ENCODE measurements at places on chromosomes 1 and 21.

- DNase-seq = peak; percentile 39
Measured at GRCh38 chr1:208531003-208531750, 287.0 kb upstream of the PLXNA2 start.

- no peak for DNase-seq
Measured at GRCh38 chr1:197218857-197219256, 49.2 kb upstream of the CRB1 start.

- DNase-seq = no peak
Measured at GRCh38 chr21:42594616-42595282, 58.7 kb upstream of the PDE9A start.

DNA sequence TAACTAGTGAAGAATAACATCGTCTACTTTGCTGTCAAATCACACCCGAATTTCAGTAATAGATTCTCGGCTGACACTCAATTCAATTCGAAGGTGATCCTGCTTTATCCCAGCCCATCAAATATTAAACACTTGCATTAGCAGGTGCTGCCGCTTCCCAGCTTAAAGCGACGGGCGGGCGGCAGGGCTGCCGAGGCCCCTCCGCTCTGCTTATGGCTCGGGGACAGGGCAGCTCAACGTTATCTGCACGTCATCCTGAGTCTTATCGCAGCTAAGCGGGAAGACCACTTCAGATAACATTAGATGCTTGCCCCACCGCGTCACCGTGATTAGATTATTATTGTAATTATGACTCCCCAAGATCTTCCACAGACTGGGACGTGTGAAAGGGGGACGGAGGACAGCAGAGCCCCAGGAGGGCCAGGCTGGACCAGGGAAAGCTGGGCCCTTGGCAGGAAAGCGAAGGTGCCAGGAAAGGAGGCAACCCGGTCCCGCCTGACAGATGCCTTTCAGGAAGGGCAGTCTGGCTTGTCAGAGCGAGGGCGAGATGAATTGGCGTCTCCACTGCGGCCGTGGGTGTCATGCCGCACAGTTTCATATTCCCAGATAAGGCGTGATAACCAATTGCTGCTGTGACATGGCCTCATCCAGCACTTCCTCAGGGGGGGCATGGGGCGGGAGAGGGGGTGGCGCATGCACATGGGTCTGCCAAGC, 37.0 kb downstream of the DMAP1 start:
- DNase-seq = peak; percentile 59

DNA sequence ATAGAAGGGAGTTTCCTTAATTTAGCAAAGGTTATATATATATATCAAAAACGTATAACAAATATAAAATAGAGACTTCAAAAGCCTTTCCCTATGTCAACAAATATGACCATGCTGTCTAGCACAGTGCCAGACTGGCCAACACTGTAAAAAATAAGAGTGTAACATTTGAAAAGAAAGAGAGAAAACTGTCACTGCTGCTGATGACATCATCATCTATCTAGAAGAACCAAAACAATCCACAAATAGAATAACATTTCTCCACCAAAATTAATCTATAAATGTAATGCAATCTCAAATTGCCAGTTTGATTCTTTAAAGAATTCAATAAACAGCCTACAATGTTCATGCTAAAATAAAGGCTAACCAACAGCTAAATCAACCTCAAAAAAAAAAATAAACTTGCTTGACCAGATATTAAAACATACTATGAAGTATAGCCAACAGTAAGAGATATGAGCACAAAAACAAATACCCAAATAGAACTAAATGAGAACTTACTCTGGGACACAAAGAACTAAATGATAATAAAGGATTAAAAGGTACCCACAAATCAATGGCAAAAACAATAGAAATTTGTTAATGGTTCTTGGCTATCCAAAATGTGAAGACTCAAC, 50.2 kb downstream of the ENAH start:
- no peak for DNase-seq

DNA sequence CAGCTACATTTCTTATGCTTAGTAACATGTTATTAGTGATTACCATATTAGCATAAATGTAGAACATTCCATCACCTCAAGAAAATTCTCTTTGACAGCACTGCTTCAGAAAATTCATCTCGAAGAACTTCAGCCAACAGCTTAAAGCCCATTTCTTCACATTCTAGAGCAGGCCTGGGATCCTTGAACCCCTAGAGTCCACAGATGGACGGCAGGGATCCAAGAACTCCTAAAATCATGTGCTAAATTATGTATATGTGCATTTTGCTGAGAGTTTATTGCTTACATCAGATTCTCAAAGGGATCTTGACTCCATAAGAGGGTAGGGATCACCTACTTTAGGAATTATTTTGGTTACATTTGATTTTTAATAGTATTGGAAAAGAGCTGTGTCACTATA, 76.2 kb upstream of the TEKT2 start:
- no peak for DNase-seq

GRCh38 chr1:247350587-247350986, 18.9 kb upstream of the ZNF496 start:
- no peak for DNase-seq

GRCh38 chr1:2258996-2259395, 30.9 kb downstream of the SKI start:
- no peak for DNase-seq

DNA sequence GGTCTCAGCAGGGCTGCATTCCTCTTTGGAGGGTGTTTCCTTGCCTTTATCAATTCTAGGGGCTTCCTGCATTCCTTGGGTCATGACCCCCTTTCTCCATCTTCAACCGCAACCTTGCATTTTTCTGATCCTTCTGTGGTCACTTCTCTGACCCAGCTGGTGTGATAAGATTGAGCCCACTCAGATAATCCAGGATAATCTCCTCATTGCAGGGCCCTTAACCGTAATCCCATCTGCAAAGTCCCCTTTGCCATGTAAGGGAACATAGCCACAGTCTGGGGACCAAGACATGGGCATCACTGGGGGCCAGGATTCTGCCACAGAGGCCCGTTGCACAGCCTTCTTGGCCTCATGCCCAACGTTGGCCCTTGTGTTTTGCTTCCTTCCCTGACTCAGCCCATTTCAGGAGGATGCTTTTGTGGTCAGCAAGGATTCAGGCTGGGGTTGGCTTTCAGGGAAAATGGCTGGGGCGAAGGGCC, 35.0 kb upstream of the IL19 start:
- DNase-seq = no peak

DNA sequence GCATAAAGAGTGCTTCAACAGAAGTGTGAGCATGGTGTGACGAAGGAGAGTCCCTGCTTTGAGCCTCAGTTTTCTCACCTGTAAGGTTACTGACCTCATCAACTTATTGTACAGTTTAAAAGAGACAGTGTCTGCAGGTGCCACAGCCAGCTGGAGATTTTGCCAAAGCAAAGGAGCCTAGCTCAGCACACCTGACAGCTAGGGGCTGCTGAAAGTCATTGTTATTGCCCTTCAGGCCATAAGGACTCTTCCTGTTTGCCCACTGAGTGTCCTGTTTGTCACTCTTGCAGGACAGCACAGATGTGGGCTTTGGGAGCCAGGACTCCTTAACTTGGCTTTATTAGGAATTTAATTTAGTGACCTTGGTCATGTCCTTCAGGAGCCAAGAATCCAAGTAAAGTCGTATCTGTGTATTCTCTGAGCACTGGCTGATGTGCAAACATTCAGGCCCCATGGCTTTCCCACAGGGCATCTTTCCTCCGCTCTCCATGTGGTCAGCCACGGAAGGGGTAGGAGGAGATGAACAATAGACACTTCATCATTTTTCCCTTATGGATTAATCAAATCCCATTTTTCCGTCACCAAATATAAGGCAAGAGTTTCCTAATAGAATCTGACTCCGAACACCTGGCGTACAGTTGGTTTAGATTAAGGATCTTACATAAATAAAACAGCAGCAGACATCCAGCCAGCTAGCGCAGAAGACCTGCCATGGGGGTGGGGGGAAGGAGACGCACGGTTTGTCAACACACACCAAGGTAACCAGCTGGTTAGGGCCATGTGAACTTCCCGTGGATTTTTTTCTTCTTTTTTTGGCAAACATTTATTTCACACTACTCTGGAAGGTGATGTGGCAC, 43.1 kb upstream of the KANK4 start:
- peak; percentile 26 for DNase-seq

DNA sequence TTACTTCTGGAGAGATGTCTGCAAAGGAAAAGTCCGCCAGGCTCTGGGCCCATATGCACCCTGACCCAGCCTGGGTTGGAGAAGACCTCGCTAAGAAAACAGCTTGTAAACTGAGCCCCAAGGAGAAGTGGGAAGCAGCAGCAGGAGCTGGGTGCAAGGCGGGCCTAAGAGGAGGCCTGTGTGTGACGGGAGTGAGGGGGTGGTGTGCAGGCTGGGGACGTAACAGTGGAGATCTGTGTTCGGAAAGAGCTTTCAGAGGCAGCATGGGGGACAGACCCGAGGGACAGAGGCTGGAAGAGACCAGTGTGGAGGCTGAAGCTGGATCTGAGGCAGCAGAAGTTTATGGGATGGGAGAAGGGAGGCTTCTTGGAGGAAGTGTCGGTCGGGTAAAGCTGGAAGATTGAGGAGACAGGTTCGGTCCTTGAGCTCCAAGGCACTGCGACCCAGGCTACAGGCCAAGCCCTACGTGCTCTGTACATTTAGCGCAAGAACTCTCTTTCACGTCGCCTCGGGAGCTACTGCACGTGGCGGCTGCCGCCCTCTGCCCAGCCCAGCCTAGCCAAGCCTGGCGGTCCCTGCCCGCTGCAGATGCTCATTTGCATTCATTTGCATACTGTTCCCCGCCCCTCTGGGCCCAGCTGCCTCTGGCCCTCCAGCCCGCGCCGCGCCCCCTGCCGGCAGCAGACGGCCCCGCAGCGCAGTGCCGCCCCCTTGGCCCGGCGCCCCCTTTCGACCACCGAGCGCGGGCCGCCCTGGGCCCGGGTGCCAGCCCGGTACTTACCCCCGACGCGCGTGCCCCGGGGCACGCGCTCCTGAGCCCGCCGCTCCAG, 6.3 kb downstream of the HPCA start:
- peak; percentile 78 for DNase-seq

DNA sequence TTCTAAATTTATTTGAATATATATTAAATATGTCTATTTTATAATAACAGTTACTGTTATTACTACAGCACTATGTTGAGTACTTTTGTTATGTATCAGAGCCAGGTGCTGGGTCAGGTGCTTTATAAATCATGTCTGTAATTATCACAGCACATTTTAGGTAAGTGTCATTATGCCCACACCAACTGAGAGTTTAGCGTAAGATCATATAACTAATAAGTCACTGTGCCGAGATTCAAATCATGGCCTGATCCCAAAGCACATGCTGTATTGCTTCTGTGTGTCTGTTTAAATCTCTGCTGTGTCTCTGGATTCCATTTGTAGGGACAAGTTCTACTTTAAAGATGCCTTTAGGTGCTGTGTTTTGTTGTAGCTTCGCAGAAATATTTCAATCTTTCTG, 1.9 kb downstream of the GPSM2 start:
- peak; percentile 19 for DNase-seq

DNA sequence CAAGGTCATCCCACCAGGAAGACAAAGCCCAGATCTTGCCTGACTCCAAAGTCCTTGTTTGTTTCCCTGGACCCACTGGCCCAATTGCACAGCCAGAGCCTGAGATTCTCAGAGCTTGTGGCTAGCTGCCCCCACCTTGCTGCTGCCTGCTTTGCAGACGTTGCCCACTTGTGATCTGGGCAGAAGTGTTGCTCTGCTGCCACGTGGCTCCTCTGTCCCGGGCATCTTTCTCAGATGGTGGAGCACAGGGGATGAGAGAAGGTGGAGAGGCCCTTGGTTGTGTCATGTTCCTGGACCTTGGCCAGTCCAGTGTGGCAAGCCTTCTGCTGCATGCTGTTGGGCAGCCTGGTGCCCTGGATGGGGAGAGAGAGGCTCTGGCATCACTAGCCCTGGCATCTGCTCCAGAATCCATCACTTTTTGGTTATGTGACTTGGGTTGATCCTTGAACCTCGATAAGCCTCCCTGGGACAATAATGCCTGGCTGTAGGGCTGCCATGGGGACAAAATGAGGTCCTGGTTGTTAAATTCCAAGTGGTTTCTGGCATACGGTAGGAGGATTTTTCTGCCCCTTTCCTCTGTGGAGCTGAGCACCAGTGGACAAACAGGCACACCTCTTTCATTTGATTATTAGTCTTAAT, 1.5 kb upstream of the NR0B2 start:
- DNase-seq = no peak

GRCh38 chr1:7552402-7552801, 218.7 kb upstream of the VAMP3 start:
- DNase-seq = no peak

- DNase-seq = no peak
Measured at GRCh38 chr1:209155546-209155945, 428.0 kb upstream of the CAMK1G start.

- no peak for DNase-seq
Measured at GRCh38 chr1:206736878-206737728, 33.5 kb upstream of the IL19 start.

GRCh38 chr1:89044970-89045721, 19.9 kb downstream of the GBP1 start:
- no peak for DNase-seq

DNA sequence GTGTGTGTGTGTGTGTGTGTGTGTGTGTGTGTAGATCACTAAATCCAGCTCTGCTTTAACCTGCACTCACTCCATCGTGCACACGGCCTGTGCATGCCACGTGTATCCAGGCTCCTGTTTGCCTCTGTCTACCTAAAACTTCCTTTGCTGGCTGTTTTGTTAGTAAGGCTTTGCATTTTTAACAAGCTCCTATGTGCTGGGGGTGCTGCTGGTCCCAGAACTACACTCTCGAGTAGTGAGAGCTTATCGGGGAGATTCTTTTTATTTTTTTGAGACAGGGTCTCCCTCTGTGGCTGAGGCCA, 596 bp upstream of the TCEA3 start:
- no peak for DNase-seq

DNA sequence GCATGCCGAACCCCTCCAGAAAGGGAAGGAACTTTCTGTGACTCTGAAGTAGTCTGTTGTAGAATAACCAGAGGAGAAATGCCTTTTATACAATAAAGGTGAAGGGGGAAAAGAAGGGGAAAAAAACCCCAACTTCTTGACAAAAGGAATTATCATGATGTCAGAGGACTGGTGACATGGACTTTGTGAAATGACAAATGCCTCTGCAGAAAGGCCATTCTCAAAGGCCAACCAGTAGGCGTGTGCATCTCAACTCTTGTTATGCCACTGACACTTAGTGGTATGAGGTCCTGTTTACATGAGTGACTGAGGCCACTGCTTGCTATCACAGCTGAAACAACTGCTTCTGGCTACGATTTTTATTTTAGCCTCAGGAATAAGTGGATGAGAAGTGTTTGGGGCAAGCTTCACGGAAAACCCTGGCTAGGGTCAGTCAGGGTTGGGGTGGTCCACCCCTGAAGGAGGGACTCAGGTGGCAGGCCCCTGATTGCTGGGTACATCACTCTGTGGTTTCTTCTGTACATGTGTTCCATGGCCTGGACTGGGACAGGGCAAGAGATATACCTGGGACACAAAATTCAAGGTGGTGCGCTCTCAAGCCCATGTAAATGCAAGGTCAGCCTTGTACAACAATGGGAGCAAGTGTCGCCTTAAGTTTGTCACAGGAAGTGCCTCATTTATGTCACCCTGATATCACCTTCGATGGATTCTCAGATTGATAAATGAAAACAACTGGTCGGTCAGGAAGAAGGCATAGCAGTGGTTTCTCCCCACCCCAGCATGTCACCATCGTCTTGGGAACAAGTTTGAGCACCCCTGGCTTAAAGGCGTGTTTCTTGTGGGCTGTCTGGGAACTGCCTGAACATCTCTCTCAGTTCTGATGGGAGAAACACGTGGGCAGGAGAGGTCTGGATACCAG, 12.4 kb downstream of the RUNX1 start:
- no peak for DNase-seq
